HAP-1 (cell line): ENCODE measurements at places on chromosomes 6 and 20.

DNA sequence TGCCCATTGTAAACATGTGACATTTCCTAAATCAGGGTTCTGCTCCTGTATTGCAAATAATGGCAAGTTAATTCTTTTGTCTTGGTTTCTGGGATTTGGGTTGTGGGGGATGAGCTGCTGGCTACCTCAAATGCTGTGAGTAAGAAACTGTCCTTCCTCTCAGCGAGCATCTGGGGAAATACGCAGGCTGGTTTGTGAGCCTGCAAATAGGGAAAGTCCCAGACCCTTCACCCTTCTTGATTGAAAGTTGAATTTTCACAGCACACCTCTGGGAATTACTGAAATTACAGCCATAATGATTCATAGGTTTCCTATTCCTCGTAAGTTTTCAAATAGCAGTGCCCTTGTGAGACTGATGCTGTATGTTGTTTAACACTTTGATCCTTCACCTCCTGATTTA lies 138.1 kb downstream of the TBXT start:
- DNase-seq, result no peak

DNA sequence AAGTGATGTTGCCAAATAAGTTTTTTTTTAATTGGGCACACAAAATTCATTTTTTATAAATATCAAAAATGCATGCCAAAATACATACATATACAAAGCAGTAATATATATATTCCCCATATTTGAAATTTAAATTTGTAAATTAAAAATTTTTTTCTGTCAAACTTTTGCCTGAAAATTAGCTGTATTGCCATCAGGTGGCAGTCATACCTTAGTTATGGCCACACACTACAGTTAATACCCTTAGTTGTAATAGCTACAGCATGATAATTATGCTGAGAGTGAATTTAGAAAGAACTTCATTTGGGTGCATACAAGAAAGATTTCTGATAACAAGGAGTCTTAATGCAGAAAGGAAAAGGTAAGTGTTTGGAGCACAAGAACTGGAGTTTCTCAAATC lies 46.2 kb upstream of the SDHAF4 start:
- peak; percentile 8 for DNase-seq

GRCh38 chr6:1796706-1797529 lies 187.2 kb downstream of the FOXC1 start:
- no peak for DNase-seq

- no peak for DNase-seq
Observed at GRCh38 chr6:156131221-156131903, 645.8 kb upstream of the ARID1B start.

DNA sequence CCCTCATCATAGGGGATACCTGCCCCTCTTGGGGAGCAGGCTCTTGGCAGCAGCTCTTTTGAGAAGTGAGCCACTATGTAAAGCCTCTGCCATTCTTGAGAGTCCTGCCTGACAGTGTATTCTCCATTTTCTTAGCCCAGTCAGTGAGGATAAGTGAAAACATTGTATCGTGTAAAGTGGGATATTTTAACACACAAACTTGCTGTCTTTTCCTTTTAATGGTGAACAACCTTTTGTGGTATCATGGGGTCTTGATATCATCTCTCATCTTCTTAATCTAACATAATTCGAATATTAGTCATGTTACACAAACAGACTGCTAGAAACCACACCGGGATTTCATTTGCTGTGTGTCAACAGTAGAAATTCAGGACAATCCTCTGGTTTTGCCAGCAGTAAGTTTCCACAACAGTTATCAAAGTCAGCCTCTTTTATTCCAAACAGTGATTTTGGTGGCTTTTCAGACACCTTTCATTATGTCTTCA lies 136.2 kb downstream of the HIVEP1 start:
- no peak for DNase-seq

DNA sequence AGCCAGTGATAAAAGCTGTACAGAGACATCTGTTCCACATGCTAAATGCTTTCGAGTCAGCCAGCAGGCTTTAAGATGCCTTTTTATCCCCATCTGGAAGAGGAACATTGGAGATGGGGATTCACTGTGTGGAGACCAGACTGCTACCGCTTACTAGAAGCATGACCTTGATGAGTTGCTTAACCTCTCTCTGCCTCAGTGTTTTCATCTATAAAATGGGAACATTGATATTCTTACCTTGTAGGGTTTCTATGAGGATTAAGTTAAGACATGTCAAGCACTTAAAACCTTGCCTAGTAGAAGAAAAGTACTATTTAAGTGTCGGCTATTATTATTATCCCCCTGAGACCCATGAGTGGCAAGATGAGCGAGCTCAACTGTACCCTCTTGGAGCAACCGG lies 165.3 kb upstream of the SNX9 start:
- no peak for DNase-seq

GRCh38 chr20:2338411-2339066 lies 42.2 kb upstream of the TGM6 start:
- DNase-seq, result no peak

DNA sequence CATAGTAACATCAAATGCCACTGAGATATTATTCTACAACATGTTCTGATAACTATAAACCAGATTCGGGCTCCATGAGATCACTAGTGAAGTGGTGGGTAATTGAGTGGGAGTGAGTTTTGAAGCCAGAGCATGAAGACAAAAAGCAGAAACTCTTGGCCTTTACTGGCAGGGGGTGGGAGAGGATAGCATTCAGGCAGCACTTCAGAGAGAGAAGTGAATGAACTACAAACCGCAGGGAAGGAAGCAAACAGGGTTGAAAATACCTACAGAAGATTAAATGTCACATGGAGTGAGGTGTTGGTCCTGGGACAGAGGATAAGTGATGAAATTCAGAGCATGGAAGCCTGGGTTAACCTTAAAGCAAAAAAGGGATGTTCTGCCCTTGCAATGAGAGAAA lies 250.0 kb downstream of the EPM2A start:
- DNase-seq, result no peak

GRCh38 chr6:46129291-46129628 lies 529 bp upstream of the ENPP4 start:
- DNase-seq, result no peak

GRCh38 chr6:132498638-132499037 lies 14.3 kb downstream of the STX7 start:
- DNase-seq, result no peak

GRCh38 chr6:142721215-142721920 lies 223.6 kb downstream of the HIVEP2 start:
- DNase-seq, result no peak

DNA sequence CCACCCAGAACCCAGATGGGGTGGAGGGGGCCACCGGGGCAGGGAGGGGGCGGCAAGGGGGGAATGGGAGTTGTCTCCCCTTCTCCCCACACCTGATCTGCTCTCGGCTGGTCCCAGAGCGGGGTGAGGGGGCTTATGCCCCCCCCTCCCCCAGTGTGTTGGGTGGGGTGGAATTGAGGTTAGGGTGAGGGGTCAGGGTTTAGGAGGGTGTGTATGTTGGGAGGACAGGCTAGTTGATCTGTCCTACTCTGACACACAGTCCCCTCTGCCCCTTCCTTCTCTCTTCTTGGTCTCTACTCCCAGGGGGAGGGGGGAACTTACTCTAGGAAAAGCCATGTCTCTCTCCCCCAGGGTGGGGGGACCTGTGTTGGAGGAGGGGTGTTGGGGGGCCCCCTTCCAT lies 1.9 kb upstream of the ZBTB9 start:
- DNase-seq, result no peak

GRCh38 chr6:8990075-8990474 lies 554.7 kb upstream of the SLC35B3 start:
- DNase-seq, result no peak

DNA sequence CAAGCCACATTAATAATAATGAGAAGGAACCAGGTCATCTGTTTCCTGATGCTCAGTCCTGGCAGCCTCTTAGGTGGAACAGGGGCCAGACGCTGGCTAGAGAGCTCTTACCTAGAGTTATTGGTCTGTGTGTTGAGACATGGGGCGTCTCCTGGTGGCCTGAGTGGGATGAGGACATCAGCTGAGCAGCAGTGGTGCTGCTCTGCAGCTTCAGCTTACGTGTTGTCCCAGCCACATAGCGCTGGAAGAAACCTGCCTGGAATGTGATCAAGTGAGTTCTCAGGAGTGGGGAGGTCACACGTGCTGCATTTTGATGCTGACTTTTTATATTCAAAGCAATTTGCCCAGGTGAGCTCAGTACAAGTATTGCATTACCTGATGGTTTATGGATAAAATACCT lies 355.4 kb downstream of the CDH26 start:
- DNase-seq, result no peak

DNA sequence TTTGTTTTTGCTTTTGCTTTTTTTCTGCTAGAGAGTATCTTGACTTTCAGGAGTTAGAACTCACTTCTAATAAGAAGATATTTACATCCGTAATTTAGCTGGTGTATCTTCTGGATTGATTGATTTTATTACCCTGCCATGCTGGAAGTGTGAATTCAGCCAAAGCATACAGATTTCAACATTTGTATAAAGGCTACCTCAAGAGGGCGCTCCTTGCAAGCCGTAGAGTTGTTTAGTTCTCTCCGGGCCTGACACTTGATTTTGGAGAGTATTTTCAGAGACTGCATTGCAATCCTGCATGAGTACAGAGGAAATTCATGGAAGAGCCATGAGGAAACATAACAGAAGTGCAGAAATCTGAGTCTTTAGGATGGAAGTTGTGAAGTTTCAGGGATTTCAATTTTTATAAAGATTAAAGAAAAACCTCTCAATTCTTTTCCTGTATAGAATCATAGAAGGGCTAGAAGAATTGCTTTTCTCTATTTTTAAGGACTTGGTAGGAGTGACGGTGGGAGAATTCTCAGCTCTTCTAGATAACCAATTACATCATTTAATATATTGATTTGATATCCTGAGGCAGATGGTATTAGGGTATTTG lies 66.7 kb upstream of the TIAM2 start:
- peak; percentile 64 for DNase-seq

GRCh38 chr6:111806561-111807497 lies 66.4 kb downstream of the FYN start:
- no peak for DNase-seq

DNA sequence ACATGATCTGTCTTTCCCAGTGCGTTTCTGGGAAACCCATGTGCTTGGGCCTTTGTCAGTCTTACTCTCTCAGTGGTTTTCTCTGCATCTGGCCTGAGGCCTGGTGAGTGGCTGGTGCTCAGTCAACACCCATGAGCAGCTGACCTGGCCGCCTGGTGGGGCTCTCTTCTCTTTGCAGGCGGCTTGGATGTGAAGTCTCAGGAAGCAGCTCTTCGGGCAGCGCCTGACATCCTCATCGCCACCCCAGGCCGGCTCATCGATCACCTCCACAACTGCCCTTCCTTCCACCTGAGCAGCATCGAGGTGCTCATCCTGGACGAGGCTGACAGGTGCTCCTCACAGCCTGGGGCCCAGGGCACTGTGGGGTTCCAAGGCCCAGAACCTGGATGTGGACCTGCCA lies 10.8 kb downstream of the DDX27 start:
- no peak for DNase-seq

DNA sequence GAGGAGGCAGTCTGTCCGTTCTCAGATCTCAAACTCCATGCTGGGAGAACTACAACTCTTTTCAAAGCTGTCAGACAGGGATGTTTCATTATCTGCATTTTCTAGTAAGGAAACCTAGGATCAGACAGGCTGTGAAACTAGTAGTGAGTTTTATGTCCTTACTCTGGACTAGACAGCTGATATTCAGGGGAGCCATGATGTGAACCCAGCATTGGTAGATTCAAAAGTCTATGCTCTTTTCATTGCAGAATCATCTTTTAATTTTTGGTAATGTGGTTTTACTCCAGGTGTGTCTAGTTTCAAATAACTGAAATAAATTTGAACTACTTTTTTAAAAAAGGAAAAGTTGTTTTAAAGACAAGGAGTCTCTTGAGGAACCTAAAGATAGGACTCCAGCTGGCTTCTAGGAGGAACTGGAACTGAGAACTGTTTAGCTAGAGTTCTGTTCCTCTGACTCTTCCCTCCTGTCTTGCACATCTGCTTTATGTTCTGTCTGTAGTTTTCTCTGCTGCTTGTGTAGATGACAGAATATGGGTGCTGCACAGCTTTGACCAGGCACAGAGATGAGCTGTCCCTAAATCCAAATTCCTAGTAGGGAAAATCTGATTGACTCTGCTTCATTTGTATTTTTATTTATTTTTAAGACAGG lies 27.8 kb upstream of the RNF144B start:
- DNase-seq, result no peak

- DNase-seq, result no peak
Observed at GRCh38 chr6:37244430-37245310, 12.9 kb upstream of the TBC1D22B start.

DNA sequence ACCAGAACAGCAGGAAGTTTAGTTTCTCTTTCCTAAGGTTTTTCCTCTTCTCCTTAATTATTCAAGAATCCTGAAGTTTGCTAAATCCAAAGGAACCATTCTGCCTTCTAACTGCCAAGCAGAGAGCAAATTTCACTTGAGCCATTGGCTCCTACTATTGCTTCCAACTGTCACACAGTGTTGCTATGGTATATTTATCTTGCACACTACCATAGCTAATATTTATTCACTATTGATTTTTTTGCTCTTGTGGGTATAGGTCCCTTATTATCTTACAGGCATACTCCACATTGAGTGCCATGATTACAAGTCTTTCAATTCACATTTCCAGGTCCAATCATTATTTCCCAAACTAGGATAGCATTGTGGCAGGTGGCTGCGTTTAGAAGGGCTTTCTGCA lies 266.7 kb upstream of the FLRT3 start:
- DNase-seq, result no peak

GRCh38 chr6:2951728-2952127 lies 19.6 kb downstream of the SERPINB6 start:
- DNase-seq, result no peak

GRCh38 chr20:35305682-35306556 lies 13.7 kb upstream of the FAM83C start:
- no peak for DNase-seq
